ENCODE measurements at places on chromosomes 5 and 9. TPM values are rescaled to one million over a fixed set of nuclear protein-coding genes. Genes with fewer than 3 reads are reported as not detected.

DNA sequence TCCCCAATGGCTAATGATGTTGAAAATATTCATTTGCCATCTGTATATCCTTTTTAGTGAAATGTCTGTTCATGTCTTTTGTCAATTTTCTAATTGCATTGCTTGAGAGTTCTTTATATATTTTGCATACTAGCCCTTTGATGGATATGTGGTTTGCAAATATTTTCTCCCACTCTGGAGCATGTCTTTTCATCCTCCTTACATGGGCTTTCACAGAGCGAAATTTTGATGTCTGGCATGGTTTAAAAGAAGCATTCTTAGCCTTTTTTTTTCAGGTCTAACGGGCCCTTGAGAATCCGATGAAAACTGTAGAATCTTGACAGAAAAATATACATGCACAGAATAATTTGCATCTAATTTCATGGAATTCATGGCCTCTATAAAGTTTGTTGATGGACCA is 44.7 kb downstream of the ARHGEF28 start:
- H3K27me3 ChIP-seq = no peaks in the 10 kb centered on the region
- no peak overlapping the region for H3K4me3 ChIP-seq
- DNase-seq = no peak
- H3K27ac ChIP-seq = no peak overlapping the region
- peaks cover 19% of the 10 kb centered on the region for H3K4me1 ChIP-seq
- H3K36me3 ChIP-seq = no peaks in the 10 kb centered on the region

DNA sequence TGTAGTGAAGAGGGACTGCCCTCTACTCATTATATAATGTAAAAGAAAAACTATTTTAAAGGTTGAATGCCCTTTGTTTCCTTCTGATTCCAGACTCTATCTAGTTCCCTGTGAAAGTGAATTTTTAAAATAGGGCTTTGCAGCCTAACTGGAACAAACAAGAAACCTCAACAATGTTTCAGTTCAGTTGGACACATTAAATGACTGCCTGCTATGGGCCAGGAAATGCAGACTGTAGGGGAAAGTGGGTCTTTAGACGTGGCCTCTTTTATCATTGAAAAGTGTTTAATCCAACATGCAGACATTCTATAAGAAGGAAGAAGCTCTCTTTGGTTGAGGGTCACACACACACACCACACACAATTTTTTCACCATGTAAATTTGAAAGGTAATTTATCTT is 289.1 kb downstream of the ICE1 start:
- H3K4me1 ChIP-seq = no peaks in the 10 kb centered on the region
- no peaks in the 10 kb centered on the region for H3K27me3 ChIP-seq
- H3K36me3 ChIP-seq = no peaks in the 10 kb centered on the region
- H3K4me3 ChIP-seq = no peak overlapping the region
- H3K27ac ChIP-seq = no peak overlapping the region

Gene ANKRD18A
- not detected for total RNA-seq

DNA sequence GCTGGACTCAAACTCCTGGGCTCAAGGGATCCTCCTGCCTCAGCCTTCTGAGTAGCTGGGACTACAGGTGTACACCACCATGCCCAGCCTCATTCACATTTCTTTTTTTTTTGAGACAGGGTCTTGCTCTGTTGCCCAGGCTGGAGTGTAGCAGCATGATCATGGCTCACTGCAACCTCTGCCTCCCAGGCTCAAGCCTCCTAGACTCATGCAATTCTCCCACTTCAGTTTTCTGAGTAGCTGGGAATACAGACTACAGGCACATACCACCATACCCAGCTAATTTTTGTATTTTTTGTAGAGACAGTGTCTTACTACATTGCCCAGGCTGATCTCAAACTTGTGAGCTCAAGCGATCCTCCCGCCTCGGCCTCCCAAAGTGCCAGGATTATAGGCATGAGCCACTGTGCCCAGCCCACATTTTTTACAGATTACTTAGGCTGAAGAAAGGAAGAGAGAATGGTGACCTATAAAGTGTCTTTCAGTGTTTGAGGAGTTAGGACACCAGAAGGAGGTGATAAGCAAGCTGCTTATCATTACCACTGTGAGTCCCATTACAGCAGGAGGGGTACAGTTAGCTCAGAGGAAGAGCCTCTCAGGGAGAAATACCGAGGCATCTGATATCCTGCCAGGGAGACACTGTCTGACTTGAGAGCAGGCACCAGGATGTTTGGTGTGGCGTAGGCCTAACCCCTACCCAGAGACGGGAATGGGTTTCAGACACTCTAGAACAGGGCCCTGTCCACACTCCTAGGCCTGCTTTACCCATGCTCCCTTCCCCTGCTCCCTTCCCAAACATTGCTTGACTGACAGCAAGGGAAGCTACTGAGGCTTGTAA is 9.7 kb downstream of the FAXDC2 start:
- no peak overlapping the region for H3K4me3 ChIP-seq
- no peak overlapping the region for H3K27ac ChIP-seq
- H3K36me3 ChIP-seq = no peaks in the 10 kb centered on the region
- no peaks in the 10 kb centered on the region for H3K27me3 ChIP-seq

GRCh38 chr9:96524764-96525163 is 74.8 kb downstream of the HABP4 start:
- no peaks in the 10 kb centered on the region for H3K27me3 ChIP-seq
- no peak overlapping the region for H3K4me3 ChIP-seq
- no peak overlapping the region for H3K27ac ChIP-seq
- H3K4me1 ChIP-seq = no peaks in the 10 kb centered on the region

Gene PCDHB5
- 2.8 TPM for total RNA-seq
